ENCODE measurements at places on chromosomes 1 and 21.

DNA sequence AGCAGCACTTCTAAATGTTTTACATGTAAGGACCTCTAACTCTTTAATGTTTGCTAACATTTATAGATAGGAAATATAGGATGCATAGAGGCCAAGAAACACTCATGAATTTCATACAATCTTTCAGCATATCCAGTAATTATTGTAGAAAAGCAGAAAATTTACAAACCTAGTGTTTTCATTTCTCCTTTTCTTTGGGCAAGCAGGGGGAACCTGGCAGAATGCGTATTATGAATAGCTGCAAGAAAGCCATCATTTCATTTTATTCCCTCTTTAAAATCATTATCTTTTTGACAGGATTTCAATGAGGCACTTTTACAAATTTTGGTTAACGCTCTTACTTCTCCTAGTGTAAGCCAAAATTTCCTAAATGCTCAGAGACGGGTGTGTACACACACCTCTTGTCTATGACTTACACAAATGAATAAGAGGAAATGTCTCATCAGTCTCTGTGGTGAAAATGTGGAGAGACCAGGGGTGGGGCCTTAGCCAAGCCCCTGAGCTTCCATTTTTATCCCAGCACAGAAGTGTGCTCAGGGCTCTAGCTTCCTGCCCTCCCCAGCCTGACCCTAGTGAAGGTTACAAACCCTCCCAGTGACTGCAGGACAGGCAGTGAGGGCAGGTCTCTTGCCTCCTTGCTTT, 91.6 kb downstream of the LRRC8C start:
- DNase-seq: no peak

DNA sequence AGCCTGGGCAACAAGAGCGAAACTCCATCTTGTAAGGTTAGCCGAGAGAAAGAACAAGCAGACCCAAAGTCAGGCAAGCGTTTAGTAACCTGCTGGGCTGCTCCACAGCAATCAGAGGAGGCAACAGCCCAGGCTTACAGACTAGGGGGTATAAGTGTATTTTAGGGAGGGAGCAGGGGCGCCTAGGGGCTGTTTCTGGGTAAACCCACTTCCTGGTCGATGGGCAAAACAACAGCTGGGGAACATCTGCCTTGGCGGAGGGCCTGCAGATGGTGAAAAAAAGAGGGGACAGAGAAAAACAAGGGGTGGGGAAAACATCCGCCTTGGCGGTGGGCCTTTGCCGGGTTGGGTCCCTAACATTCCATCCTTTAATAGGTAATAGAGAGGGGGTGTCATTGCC, 5.2 kb downstream of the TAS1R1 start:
- DNase-seq: no peak

GRCh38 chr1:21594935-21595897, 73.9 kb downstream of the RAP1GAP start:
- DNase-seq: no peak

GRCh38 chr1:34054920-34055319, 110.1 kb downstream of the CSMD2 start:
- DNase-seq: no peak

DNA sequence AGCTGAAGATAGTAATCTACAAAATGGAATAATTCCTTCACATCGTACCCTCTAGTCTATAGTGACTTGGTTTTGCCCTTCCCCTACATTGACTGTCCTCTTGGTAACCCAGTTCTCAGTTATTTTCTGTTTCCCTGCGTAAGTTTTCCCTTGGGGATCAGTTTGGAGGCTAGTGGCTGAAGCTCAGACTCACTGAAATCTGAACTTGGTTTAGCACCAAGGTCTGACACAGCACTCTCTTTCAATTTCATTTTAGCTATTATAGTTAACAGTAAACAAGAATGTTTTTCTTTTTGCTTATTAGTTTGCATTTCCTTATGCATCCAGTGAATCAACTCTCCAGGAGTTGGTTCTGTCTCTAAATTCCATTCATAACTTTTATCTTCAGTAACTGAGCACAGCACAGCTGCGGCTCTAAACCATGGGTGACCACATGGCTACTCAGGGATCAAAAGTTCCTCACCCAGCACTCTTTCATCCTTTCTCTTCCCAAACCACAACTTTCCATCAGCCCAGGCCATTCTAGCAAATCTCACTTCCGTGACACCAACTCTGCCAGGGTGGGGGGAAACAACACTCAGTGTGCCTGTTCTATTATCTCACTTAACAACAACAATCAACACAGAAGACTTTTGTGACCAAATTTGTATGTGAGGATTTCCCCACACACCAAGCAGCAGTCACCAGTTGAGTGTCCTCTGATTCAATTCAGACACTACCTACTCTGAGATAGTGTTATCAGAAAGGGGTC, 17.6 kb upstream of the IFI6 start:
- no peak for DNase-seq

DNA sequence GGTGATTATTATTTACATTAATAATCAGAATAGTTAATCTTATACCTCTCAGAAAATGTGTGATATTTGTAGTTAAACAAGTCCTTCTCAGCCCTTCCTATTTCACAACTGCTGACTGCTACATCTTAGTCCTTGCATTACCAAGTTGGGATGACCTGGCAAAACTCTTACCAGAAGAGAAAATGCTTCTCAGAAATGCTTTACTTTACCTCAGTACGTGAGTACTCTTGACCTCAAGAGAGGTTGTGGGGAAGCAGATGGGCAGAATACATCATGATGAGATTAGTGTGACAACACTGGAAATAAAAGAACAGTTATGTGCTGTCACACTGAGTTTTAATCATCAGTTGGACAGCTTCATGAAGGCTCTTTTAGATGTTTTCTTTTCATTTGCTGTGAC, 16.2 kb downstream of the CFAP126 start:
- no peak for DNase-seq

GRCh38 chr1:36965275-36966159, 68.8 kb downstream of the GRIK3 start:
- DNase-seq: no peak

- no peak for DNase-seq
Observed at GRCh38 chr21:34635307-34635706, 20.4 kb upstream of the RCAN1 start.

DNA sequence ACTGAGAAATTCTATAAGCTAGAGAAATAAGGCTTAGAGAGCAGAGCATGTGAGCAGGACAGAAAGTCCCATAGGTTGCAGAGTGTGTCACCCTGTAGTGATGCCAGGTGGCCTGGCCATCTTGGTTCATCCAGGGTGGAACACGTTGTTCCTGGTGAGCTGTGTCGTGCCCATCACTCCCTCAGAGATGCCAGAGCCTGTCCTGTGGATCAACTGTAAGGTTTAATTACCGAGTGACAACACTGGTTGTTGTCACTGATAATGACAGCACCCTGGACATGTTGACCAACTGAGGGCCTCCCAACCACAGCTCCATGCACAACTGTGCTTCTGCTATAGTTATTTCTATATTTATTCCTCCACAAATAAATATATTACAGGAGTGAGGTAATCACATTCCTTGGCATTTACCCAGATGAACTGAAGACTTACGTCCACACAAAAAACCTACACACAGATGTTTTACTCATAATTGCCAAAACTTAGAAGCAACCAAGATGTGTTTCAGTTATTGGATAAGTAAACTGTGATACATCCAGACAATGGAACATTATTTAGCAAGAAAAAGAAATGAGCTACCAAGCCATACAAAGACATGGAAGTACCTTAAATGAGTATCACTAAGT, 6.2 kb downstream of the C1orf198 start:
- DNase-seq: no peak

DNA sequence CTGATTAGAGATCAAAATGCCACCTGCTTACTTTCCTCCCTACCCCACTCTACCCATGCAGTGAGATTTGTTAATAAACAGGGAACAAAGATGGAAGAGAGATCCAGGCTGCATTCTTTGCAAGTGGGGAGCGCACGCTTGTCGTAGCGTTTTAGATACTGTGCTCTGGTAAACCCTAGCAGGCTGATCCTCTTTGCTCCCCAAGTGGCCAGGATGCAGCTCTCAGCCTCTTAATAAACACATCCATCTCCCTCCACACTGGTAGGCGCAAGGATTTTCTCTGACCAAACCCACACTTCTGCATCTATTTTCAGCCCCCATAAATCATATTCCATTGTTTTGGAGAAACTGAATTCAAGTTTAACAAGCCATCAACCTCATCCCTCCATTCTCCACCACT, 2.9 kb downstream of the PGBD5 start:
- no peak for DNase-seq

DNA sequence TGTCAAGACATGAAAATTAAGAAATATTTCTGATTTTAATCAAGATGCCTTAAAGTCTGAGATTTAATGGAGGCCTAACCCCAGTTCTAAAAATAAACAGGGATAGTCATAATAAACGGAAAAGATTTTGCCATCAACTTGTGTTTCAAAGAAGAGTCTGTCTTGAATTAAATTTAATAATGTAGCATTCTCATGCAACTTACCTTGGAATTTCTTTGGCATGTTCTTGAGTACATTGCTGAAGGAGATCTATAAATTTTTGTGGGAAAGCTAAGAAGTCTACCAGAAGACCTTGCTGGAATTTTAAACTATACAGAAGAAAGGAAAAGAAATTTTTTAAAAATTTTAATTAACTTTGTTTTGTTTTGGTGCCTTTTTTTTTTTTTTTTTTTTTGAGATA, 10.6 kb downstream of the SASS6 start:
- no peak for DNase-seq

- no peak for DNase-seq
Observed at GRCh38 chr21:37509802-37510393, 143.3 kb downstream of the DYRK1A start.

GRCh38 chr1:11799099-11799498, 6.7 kb downstream of the MTHFR start:
- DNase-seq: no peak

DNA sequence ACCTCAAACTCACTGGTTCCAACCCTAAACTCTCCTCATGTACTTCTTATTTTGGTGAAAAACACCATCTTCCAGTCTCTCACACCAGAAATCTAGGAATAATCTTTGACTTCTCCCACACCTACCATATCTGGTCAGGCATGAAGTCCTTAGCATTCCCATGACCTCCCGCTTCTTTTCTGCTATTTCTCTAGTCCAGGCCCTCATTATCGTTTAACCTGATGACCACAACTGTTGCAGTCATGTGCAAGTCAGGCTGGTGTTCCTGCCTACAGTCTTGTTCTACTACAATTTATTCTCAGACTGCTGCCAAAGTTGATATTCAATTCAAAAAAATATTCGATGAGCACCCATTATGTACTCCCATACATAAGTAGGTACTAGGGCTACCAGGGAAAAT, 71.3 kb downstream of the PIK3R3 start:
- no peak for DNase-seq

DNA sequence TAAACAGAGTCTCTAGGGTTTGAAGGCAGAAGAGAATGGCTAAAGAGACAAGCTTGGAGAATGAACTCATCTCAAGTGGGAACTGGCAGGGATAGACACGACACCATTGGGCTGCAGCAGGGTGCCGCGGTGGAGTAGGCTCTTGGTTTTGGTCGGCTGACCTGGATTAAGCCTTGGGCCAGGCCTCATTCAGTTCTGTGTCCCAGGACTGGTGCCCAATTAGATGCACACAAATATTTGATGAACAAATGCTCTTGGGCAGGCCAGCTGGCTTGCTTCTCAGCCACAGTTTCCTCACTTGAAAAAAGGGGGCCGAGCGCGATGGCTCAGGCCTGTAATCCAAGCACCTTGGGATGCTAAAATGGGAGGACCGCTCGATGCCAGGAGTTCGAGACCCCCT, 53.4 kb upstream of the CITED4 start:
- no peak for DNase-seq

- DNase-seq: no peak
Observed at GRCh38 chr1:225842788-225843425, 33.0 kb downstream of the EPHX1 start.

GRCh38 chr1:5709976-5710375, 282.2 kb downstream of the NPHP4 start:
- DNase-seq: no peak

- no peak for DNase-seq
Observed at GRCh38 chr1:160030657-160031364, 979 bp downstream of the PIGM start.

GRCh38 chr1:36956570-36956969, 77.7 kb downstream of the GRIK3 start:
- no peak for DNase-seq

Measured in NCI-H748 treated with DMSO at 0.1 percent for 48 hours (cell line).